ENCODE measurements at places on chromosomes 2 and 18. TPM values are rescaled to one million over a fixed set of nuclear protein-coding genes. Genes with fewer than 3 reads are reported as not detected.

The ESPNL gene
- polyA plus RNA-seq = not detected

The ZNF407 gene
- 4.5 TPM for polyA plus RNA-seq

The CDK5R2 gene
- polyA plus RNA-seq = 1.6 TPM

The MGAT5 gene
- polyA plus RNA-seq = 23.8 TPM

The LAMA1 gene
- not detected for polyA plus RNA-seq

The PTPRN gene
- 89.5 TPM for polyA plus RNA-seq

The C18orf54 gene
- 1.4 TPM for polyA plus RNA-seq

The AGXT gene
- polyA plus RNA-seq = not detected

The CTAGE1 gene
- polyA plus RNA-seq = not detected

The KCNE4 gene
- polyA plus RNA-seq = not detected

The HYCC2 gene
- polyA plus RNA-seq = 19.8 TPM

The SERPINB4 gene
- not detected for polyA plus RNA-seq

The GTF2A1L gene
- polyA plus RNA-seq = not detected

The LRATD1 gene
- polyA plus RNA-seq = 1.2 TPM

The ATG9A gene
- polyA plus RNA-seq = 24.5 TPM

The TMEM169 gene
- polyA plus RNA-seq = 2.9 TPM

The GALNT5 gene
- polyA plus RNA-seq = 0.12 TPM

The TUBB8B gene
- not detected for polyA plus RNA-seq

The RBMS1 gene
- 133 TPM for polyA plus RNA-seq

The CAPN14 gene
- polyA plus RNA-seq = 0.14 TPM

The KATNAL2 gene
- polyA plus RNA-seq = 6.4 TPM

The NETO1 gene
- polyA plus RNA-seq = 20.0 TPM

The VWC2L gene
- not detected for polyA plus RNA-seq

The TDRD15 gene
- polyA plus RNA-seq = not detected
